ENCODE measurements at places on chromosomes 1 and 21.

DNA sequence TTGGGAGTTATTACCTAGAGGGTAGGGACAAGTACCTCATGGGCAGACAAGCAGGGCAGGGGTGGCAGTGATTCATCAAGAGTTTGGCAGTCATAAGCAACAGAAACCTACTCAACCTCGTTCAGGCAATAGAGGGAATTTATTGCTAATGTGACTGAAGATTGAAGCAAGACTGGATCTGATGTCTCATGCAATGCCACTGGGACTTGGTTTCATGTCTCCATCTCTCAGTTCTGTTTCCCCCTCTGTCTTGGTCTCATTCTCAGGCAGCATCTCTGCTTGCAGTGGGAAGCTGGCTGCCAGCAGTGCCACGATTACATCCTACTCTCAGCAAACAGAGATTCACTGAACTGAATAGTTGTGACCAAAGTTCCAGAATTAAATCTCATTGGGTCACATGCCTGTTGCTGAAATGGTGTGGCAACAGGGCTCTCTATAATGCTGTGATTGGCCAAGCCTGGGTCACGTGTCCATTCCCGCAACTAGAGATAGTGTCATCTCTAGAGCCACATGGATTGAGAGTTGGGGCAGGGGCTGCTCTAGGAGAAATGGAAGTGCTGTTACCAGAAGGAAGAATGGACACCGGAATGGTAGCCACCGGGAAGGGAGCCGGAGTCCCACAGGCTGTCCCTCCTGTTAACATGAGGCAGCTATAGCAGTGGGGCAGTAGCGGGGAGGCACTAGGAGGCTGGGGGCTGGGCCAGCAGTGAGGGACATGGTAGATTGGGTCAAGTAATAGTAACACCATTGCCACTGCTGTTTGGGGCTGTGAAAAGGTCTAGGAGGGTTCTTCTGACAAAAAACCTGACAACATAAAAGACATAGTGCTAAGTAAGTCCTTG, 3.9 kb upstream of the CDC42 start:
- no peak for DNase-seq

GRCh38 chr1:176211396-176212165, 4.5 kb upstream of the COP1 start:
- no peak for DNase-seq

- peak; percentile 66 for DNase-seq
These were observed at the start of gene PROX1 for GRCh38 chr1:213987927-213988506. TSS of gene PROX1 (plus strand) at chr1:213987973. CDS start at chr1:213996536, 8,563 bp downstream.

DNA sequence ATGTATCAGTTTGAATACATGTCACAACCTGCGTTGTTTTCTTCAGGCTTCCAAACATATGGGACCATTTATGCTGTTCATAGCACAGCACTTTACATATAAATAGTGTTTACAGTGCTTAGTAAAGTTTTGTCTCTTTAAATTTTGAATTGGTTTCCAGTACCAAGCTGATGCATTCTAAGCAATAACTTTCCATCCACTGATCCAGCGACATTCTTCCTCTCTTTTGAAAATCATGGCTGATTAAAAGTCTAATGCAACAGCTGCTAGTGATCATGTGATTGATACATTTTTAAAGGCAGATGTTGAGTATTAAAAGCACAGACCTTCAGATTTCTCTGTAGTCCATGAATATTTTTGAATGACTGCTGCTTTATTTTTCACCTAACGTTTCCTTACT, 154.9 kb downstream of the PTPRC start:
- no peak for DNase-seq

- DNase-seq = no peak
These were observed 36.3 kb downstream of the GABPB2 start for GRCh38 chr1:151106894-151107293.

DNA sequence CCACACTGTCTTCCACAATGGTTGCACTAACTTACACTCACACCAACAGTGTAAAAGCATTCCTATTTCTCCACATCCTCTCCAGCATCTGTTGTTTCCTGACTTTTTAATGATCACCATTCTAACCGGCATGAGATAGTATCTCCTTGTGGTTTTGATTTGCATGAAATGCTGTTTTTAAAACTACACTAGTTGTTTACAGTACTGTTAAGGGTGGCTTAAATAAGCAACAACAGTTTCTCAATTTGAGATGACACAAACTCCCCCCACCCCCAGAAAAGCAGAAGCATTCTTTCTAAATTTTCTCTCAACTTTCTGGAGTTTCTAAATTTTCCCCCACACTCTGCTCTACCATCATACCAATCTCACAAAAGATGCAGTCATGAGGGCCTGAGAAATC, 7.1 kb upstream of the SLAMF7 start:
- DNase-seq = no peak

DNA sequence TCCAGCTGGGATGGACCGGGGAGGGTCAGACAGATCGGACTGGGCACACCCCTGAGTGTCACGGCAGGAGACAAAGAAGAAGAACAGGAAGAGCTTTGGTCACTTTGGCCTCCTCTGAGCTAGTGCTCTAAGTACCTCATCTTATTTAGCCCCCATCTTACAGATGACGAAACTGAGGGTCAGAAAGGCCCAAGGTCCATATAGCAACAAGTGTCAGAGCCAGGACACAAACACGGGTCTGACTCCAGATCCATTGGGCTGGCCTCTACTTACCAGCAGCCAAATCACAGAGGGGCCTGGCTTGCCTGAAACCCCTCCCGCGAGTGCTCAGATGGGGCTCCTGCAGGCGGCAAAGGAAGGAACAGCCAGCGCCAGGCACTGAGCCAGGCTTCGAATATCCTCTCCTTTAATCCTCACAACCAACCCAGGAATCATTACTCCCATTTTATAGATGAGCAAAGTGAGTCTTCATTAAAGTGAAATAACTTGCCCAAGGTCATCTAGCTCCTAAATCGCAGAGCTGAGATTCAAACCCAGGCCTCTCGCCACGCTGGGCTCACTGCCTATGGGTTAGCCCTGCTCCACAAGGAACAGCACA, 25.7 kb upstream of the SELENON start:
- DNase-seq = no peak

- no peak for DNase-seq
These were observed 120.3 kb downstream of the ATG4C start for GRCh38 chr1:62903982-62904855.

- DNase-seq = no peak
These were observed 12.1 kb upstream of the PSMD4 start for GRCh38 chr1:151242442-151242841.

- DNase-seq = no peak
These were observed 54.3 kb downstream of the MORN1 start for GRCh38 chr1:2337081-2337480.

GRCh38 chr1:24910751-24911650, 19.1 kb downstream of the RUNX3 start:
- DNase-seq = no peak

DNA sequence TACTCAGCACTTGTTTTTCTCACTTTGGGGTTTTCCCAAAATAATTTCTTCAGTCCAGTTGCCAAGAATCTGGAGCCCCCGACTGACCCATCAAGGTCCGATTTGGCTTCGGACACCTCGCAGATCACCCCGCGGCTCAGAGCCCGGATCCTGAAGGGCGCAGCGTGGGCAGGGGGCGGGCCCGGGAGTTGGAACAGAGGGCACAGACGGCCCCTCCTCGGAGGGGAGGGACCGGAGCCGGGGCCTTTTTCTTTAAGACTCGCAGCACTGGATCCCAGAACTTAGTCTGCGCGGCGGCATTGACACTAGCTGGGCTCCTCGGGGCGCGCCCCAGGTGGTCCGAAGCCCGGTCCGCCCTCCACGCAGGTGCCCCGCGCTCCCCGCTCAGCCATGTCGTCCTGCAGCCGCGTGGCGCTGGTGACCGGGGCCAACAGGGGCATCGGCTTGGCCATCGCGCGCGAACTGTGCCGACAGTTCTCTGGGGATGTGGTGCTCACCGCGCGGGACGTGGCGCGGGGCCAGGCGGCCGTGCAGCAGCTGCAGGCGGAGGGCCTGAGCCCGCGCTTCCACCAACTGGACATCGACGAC, at the start of gene CBR3:
Gene CBR3 (plus strand): TSS at position 277 of the 588 bp plus-strand sequence. CDS start 114 bp downstream, at position 391.
- DNase-seq = peak; percentile 20

DNA sequence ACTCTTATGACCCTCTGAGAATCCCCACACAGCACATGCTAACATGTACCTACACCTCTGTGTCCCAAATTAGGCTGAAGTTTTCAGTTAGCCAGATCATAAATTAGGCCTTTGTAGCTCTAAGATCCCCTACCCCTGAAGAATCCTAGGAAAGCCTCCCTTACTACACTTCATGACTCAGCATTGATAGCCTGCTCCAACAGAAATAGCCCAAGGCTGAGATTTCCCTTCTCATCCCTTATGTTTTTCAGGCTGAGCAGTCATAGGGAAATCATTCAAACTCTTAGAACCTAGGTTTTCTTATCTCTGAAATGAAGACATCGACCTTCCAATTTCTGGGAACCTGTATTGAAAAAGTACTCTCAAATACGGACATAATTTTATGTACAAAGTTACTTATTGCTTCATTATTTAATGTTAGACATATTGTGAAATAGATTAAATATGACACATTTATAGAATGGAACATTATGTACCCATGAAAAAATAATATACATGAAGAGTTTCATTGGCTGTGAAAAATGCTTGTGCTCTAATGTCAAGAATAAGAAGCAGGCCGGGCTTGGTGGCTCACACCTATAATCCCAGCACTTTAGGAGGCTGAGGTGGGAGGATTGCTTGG, 122.4 kb upstream of the UBE2U start:
- no peak for DNase-seq

GRCh38 chr1:9730096-9730901, 78.8 kb downstream of the PIK3CD start:
- DNase-seq = no peak

GRCh38 chr1:227234998-227235405, 83.3 kb downstream of the CDC42BPA start:
- peak; percentile 68 for DNase-seq

DNA sequence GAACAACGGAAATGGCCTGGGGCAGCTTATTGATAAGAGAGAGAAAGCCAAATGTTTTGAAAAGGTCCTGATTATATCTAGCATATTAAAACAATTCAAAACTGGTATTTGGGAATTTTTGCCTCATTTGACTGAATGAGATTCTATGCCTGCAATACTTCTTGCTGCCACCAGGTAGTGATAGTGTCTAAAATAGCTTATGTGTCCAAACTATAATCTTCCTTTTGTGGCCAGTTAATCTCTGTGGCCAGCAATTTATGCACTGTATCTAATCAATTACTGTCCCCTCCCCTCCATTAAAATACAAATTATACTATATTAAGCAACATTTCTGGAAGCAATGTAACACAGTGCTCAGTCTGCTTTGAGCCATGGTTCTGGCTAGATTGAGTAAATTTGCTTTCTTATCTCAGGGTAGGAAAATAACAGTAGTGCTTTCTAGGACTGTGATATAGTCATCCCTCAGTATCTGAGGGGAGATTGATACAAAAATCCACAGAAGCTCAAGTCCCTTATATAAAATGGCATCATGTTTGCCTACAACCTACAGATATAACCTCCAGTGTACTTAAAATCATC, 91.8 kb downstream of the FOXD2 start:
- no peak for DNase-seq

- DNase-seq = peak; percentile 21
These were observed 51.5 kb downstream of the PTPRF start for GRCh38 chr1:43582162-43582566.

DNA sequence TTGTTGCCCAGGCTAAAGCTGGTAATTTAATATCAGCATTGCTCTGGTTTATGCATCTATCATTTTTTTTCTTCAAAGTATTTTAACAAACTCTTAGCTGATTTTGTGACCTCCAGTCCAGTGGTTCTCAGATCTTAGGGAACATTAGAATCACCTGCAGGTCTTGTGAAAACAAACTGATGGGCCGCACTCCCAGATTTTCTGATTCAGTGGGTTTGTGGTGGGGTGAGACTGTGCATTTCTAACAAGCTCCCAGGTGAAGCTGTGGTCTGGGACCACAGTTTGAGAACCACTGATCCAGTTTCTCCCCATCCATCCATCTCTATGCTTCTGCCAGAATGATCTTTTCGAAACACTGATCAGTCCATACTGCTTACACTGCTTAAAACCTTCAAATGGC, 305.7 kb upstream of the USP24 start:
- no peak for DNase-seq

DNA sequence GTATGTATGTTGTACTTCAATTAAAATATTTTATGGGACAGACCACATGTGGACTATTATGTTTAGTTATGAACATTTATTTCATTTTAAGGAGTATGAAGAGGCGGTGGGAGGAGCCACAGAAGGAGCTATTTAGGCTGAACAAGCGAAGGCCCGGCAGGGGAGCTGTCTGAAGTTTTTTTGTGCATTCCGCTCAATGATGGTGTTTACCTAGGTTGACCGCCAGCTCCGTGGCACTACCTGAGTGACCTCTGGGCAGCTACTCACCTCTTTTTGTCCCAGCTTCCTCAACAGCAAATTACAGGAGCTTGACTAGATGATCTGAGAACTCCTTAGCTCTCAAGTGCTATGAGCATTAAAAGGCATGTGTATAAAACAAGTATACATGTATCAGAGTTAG, 32.7 kb upstream of the C1orf198 start:
- no peak for DNase-seq

GRCh38 chr1:106289265-106289928, 767.1 kb upstream of the PRMT6 start:
- no peak for DNase-seq

DNA sequence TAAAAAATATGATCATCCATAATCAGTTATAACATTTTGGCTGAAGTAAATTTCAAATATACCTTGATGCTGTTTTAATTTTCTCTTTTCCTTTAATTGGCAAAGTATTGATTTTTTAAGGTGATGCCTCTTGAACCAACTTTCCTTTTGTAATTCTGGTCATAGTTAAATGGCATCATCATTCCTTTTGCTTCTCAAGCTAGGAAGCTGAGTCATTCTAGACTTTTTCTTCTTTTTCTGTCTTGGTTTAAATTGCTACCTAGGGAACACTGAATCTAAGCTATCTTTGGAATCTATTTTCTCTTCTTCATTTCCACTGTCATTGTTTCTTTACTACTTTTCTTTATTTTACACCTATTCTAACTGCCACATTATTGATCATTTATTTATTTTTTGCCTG, 162.7 kb downstream of the HMCN1 start:
- no peak for DNase-seq

GRCh38 chr1:156721535-156721934, 6.7 kb upstream of the METTL25B start:
- no peak for DNase-seq

DNA sequence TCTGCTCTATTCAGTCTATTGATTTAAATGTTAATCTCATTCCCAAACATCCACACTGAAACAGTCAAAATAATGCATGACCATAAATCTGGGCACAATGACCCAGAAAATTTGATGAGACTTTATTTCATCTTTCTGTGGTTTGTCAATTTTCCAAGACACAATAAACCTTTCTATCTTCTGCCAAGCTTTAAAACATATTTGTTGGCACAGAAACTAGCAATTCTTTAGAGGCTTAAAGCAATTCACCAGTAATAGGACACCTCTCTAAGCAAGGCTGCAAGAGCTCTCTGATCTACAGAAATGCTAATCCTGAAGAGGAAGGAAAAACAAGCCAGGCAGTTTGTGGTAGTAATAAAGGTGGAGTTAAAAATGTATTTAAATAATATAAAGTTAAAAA, 113.7 kb downstream of the FCRL5 start:
- DNase-seq = no peak

- no peak for DNase-seq
These were observed at the start of gene TNFSF18 for GRCh38 chr1:173050865-173051264. TSS of gene TNFSF18 (minus strand) at chr1:173050941. CDS start at chr1:173050896, 45 bp downstream.

Measured in BE2C (cell line).